ENCODE measurements at places on chromosomes 7 and 10.
A peak's percentile ranks its signal among the peaks of the same experiment; 100 is the strongest.

- no peak for DNase-seq
Observed at GRCh38 chr7:8615019-8615418, 181.6 kb downstream of the NXPH1 start.

- peak; percentile 24 for DNase-seq
Observed at GRCh38 chr7:88546808-88547207, 212.7 kb upstream of the ZNF804B start.

- DNase-seq: peak; percentile 51
Observed at GRCh38 chr7:154783281-154783909, 219.5 kb downstream of the PAXIP1 start.

GRCh38 chr7:18177815-18178660 is 150.4 kb upstream of the PRPS1L1 start:
- peak; percentile 70 for DNase-seq

GRCh38 chr7:150787321-150788281 is 12.6 kb downstream of the TMEM176B start:
- DNase-seq: peak; percentile 83

DNA sequence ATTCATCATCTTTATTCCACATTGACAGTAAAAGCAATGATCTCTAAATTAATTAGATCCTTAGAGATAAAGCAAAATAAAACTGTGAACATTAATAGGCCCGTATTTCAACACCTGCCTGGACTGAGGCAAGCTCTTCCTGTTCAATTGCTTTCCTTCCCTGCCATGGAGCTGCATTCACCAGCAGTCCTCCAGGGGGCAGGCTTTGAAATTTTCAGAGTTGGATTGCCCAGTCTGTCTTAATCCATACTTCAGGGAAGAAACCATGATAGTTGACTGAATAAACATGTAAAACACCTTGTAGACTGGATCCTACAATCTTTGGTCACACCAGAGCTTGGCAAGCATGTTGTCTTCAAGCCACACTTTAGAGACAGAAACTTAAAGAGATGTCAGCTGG is 936.6 kb downstream of the NRG3 start:
- no peak for DNase-seq

DNA sequence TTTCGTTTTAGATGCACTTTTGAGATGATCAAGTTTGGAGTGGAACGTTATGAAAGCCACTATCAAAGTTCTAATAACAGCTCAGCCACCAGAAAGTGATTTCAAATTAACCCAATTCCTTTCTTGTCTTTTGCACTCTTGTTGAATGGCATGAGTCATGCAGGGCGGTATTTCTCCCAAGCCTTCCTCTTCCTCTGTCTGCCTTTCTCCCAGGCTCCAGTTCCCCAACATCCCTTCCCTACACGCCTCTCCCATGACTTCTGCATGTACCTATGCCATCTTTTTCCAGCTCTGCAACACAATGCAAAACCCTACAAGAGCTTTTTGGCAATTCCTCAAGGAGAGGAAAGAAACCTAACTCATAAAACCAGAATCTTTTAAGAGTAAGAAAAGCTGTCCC is 21.8 kb upstream of the NPS start:
- no peak for DNase-seq

GRCh38 chr7:82416402-82416801 is 27.2 kb downstream of the CACNA2D1 start:
- no peak for DNase-seq

GRCh38 chr7:3154881-3155494 is 111.3 kb upstream of the CARD11 start:
- peak; percentile 29 for DNase-seq

DNA sequence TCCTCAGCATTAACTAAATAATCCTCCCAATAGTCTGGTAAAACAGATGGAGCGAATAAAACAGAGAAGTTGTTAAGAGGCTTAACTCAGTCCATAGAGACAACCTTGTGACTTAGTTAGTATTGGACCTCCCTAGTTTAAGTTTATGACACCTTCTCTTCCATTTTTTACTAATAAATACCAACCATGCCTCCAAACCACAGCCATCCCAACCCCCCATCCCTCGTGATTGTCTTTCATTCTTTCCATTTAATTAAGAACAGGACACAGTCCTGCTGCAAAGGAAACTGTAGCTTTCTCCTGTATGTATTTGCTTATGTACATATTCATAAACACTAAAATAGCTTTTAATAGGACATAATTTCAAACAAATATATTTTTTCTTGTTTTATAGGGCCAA is 238.2 kb downstream of the SEMA3D start:
- DNase-seq: no peak

DNA sequence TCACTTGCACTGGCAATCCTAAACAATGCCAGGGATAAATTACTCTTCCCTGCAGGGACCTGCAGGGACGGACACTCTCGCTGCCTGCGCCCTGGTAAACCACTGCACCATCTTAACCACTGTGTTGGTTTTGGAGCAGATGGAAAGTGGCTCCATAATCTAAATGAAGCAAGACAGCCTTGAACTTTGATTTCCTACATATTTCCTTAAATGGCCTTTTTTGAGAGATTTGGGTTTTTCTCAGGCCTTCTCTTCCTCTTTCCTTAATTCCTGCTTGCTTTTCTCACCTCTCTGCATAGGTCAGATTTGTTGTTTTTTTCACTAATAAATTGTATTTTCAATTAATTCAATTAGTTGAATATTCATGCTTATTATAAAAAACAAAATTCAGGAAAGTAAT is 2.8 kb downstream of the PILRA start:
- DNase-seq: no peak

All from pons (tissue), 1 donor.